Activated CD8-positive, alpha-beta memory T cell treated with anti-CD3 and anti-CD28 coated beads for 1 hour (primary cell): ENCODE measurements at places on chromosomes 1 and 21.

- no peak for DNase-seq
Observed at GRCh38 chr21:14088391-14088790, 122.4 kb downstream of the LIPI start.

DNA sequence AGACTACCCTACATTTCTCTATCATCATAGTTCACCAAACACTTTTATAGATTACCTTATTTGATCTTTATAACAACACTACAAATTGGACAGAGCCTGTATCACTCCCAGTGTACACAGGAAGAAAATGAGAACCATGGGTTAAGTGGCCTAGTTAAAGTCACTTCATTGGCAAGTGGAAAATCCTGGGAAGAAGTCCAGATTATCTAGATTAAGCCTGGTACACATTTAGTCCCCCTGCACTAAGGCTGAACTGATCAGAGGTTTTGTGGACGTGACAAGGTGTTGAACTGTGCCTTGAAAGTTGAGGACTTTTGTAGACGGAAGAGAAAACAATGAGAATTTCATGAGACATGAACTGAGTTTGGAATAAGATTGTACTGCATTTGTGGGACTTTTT lies 7.5 kb upstream of the USH2A start:
- DNase-seq = no peak

DNA sequence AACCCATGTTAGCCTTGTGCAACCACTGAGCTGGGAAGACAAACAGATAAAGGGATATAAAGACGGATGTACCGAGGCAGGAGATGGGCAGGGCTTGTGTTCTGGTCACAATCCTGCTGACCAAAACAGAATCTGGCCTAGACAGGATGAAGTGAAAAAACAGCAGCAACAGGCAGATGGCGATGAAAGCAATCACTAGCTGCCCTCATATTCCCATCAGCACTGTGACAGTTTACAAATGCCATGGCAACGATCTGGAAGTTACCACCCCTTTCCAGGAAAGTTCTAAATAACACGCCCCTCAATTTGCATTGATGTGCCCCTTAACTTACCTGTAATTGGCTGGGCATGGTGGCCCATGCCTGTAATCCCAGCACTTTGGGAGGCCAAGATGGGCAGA lies 40.6 kb upstream of the CD46 start:
- DNase-seq = no peak

GRCh38 chr1:116573431-116574095 lies 2.7 kb upstream of the CD58 start:
- no peak for DNase-seq

GRCh38 chr1:183070923-183071618 lies 47.9 kb downstream of the LAMC1 start:
- DNase-seq = no peak

DNA sequence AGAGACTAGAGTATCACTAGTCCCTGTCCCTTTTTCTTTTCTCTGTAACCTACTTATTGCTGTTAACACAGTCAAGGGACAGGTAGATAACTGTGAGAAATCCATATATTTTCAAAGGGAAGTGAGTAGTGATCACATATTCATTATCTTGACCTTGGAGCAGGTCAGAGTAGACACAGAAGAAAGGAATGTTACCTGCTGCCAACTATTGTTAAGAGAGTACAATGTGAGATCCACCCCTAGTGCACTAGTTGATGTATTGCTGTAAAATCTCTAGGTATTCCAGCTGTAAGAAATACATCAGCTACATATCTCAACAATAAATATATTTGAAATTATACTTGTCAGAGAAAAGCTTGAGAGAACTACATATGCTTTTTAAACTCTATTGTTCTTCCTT lies 68.7 kb upstream of the ADGRL2 start:
- no peak for DNase-seq

GRCh38 chr1:178075333-178075732 lies 18.6 kb upstream of the RASAL2 start:
- DNase-seq = no peak

DNA sequence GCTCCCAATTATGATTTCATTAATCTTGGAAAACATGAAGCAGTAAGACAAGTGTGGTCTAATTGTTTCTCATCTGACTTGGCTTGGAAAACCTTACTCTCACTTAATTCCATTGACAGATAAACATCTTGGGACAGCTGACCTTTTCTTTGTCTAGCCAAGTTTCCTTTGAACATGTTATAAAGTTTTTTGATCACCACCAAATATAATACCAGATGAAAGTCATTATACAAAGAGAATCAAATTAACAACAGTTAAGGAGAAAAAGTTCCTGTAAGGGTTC lies 50.2 kb downstream of the ALG14 start:
- no peak for DNase-seq

- no peak for DNase-seq
Observed at GRCh38 chr1:154062309-154062708, 71.7 kb downstream of the RPS27 start.

GRCh38 chr1:118907466-118907865 lies 80.7 kb downstream of the TBX15 start:
- no peak for DNase-seq

DNA sequence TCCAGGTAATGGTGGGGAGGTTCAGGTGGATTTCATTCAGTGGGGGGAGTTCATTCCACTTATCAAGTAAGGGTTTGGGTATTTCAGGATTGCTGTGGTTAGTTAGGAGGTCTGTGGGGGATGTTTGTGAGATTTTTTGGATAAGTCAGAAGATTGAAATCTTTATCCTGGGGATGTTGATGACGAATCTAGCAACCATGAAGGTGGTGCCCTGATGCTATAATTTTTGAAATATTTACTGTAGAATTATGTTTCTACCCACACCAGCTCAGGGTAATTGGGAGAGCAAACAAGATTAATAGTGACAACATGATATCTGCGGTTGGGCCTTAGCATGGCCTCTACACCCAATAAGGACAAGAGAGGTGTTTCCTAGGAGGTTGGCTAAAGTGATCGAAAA lies 28.3 kb downstream of the SUCO start:
- DNase-seq = no peak

DNA sequence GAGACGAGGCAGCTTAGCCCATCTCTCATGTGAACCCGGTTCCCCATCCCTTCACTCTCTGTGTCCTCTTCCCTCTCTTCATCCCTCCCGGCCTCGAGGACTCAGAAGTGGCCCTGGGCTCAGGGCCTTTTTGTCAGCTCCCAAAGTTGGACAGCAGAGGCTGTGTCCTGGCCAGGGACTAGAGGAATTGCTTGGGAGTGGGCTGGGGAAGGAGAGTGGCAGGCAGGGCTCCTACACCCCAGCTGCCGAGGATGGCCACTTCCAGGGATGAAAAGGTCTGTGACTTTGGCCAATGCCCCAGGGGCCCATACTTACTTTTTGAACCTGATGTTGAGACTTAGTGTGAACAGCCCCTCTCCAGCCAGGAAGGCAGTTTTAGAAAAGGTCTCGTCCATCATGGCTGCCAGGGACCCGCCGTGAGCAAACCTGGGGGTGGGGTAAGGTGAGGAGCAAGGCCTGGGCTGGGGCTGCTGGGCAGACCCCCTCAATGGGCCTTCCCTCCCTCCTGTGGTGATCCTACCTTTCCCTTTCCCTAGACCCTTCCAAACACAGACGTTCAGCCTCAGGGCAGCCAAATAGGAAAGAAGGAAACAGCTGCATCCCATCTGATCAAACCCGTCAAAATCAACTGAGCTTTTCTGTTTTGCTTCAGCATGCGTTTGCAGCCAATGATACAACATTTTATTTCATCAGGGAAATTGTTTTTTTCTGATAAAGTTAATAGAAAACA lies 5.5 kb downstream of the THEM5 start:
- no peak for DNase-seq

DNA sequence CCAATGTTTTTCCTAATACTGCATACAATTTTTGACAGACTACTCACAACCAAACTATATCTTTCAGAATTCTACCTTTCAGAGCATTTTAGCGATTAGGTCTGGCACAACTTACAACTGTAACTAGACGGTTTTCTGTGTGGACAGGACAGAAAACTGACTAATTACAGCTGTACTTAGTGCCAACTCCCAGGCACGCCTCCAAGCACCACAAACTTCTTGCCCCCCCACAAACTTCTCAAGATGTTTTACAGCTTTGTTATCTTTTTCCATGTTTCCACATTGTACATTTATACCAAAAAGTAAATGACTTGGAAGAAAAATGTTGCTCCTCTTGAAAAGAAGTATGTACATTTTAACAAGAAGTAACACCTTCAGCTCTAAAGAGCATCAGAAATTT lies 13.8 kb downstream of the LYST start:
- DNase-seq = no peak

GRCh38 chr1:77313491-77313890 lies 31.7 kb downstream of the AK5 start:
- DNase-seq = no peak

- DNase-seq = no peak
Observed at GRCh38 chr1:15201849-15202551, 45.0 kb upstream of the FHAD1 start.

DNA sequence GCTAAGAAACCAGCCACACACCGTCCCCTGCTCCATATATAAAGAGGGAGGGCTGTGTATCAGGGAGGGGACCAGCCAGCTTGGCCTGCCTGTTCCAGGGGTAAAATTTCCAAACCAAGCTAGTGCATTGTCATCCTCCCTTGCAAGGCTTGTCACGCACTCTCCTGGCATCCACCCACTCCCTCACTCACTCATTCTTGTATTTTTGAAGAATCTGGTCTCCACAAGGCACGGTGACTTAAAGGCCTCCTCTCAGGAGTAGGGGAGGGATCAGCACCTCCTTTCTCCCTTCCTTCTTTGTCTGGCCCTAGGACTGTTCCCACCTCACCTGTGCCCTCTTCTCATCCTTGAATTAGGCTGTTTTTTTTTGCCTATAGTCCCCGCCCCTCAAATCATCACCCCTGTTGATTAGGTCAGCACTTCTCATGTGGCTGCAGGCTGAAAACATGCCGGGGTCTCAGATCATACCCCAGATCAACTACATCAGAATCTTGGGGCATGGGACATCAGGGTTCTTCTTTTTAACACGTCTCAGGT lies 5.0 kb downstream of the ABCA4 start:
- DNase-seq = no peak

DNA sequence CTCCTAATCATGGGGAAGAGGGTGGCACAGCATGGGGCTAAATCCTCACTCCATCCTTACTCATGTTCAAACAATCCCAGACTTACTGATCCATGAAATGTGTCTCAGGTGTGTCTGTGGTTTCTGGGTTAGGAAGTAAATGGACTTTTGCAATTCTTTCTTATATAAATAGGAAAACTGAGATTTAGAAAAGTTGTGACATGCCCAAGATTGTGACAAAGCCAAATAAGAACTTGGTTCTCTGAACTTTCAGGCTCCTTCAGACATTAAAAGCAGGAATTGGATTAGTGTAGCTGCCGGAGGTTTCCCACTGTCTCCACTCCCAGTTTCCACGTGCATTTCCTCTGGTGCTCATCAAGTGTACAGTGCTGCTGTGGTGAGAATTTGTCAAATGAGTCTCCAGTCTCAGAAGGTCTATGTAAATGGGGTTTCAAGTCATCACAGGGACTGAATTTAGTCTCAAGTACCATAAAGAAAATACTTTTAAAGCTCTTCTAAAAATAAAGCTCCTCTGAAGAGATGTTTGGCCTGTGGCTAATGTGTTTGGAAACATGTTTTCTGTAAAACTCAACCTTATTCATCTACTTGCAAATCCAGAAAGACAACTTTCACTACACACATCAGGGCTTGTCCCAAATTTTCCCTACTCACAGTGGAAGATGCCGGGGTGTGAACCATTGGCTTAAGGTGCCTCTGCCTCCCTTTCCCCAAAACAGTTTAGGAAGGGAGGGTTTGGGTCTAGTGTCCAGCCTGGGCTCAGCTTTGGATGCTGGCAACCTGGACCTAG lies 115.2 kb downstream of the NGF start:
- DNase-seq = no peak

DNA sequence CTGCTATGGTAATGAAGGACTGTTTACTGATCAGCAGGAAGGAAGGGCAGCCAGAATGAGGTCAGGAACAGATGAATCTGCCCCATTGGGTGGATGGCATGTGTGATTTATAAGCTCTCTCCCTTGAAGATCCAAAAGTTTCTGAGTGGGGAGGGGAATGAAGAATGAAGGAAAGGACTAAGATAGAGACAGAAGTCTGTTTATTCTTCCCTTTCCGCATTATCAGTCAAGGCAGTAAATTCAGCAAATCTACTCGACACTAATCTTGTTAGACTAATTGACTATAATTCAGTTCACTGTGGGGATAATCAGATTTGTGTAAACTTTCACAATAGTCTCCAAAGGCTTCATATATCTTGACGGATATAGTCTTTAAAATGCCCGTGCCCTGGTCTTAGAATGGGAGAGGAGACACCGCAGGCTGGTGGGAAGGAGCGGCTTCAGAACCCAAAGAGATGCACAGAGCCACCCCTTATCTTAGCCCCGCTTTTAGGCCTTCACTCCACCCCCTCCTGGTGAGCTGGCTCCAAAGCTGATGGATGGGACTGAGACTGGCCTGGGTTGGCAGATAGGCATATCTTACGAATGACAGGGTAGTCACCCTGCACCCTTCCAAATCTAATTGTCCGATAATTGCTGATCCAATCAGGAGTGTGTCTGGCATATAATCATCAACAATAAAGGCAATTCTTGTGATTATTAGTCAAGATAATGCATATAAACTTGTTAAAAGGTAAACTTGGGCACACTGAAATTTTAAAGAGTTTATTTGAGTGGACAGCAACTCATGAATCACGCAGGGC lies 76.0 kb upstream of the PPM1J start:
- no peak for DNase-seq

DNA sequence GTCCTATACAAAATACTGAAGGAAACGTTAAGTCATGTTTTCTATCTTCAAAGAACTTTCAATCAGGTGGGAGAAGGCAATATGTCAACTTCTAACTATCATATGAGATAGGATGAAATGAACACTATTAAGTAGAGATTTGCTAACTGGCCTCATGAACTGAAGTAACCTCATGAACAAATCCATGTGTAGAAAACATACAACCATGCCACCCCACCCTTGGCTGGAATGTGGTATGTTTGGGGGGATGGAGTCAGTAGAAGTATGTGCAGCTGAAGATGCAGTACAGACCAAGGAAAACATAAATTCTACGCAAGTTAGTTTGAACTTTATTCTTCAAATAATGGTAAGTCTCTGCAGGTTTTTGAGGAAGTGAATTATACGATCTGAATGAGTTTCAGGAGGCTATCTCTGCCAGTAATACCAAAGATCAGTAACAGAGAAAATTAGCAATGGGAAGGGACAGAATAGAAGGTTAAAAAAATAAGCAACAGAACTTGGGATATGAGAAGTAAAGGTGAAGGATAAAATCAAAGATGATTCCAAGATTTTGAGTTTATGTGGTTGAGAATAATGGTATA lies 4.5 kb downstream of the TRMT1L start:
- DNase-seq = no peak

- no peak for DNase-seq
Observed at GRCh38 chr1:217425422-217425821, 205.5 kb downstream of the GPATCH2 start.
